ENCODE measurements at places on chromosomes 7 and 10.

DNA sequence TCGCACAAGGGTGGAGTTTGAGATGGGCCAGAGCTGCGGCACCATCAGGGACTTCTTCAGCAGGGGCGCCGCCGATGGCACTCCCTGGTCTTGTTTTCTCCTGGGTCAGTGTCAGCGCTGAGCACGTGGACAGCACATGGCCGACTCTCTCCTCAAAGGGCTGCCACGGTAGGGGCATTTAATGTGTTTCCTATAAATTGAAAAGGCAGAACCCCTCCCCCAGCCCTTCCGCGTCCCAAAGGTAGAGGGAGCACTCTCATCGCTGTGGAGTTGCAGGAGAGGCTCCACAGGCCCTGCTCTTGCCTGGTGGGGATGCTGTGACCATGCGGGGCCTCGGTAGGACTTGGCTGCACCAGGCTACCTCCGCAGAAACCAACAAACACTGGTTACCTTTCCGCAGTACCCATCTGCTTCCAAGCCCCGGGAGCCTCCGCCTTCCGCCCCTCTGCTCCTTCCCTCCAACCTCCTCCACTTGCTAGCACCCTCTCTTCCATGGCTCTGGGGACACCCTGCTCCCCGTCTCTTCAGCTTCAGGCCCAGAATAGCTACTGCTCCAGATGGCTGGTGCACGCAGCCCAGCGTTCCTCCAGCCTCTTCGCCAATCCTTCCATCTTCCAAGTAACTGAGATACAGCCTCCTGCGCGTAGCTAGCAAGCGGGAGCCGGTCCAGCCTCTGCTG lies 166.3 kb upstream of the ADCY1 start:
- DNase-seq: no peak

GRCh38 chr10:50885097-50885859 lies at the start of gene A1CF:
TSS of gene A1CF (minus strand) at chr10:50885627. CDS start at chr10:50859940, 25,687 bp downstream.
- DNase-seq: no peak

GRCh38 chr10:86658751-86659150 lies 4.4 kb downstream of the OPN4 start:
- DNase-seq: no peak

DNA sequence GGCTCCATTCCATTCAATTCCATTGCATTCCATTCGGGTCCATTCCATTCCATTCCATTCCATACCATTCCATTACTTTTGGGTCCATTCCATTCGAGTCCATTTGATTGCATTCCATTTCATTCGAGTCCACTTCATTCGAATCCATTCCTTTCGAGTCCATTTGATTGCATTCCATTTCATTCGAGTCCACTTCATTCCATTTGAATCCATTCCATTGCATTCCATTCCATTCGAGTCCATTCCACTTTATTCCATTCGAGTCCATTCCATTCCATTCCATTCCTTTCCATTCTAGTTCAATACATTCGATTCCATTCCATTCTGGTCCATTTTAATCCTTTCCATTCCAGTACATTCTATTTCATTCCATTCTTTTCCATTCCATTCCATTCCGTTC lies 334.0 kb downstream of the ZNF33B start:
- no peak for DNase-seq

All from stimulated activated CD8-positive, alpha-beta memory T cell treated with anti-CD3 and anti-CD28 coated beads, Interleukin-4, amount 100 ng/mL, for 1 hour (primary cell).